ENCODE measurements at places on chromosomes 5 and 9.
A peak's percentile ranks its signal among the peaks of the same experiment; 100 is the strongest.

DNA sequence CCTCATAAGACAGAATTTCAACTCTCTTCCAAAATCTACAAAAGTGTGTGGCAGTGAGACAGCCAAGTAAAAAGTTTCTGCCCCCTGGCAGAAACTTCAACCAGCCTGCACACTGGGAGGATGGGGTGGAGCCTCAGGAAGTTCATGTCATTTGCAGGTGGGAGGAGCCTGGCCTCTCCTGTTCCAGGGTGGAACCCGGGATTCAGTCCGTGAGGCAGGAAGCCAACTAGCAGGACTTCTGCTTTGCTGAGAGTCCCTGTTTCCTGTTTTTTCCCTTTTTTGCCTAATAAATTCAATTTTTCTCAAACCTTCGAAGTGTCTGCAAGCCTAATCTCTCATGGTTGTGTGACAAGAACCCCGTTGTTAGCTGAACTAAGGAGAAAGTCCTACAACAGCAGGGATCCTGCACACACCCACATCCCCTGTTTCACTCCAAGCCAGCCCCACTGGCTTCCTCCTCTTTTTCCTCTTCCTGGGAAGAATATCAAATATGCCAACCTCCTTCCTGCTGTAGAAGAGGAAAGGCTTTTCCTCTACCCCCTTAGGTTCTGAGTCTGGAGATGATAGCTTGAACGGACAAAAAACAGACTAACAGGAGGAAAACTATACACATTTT lies 69.3 kb downstream of the ALDH7A1 start:
- no peak for DNase-seq

- DNase-seq = no peak
Measured at GRCh38 chr5:154849791-154850201, 607 bp downstream of the FAXDC2 start.

- DNase-seq = no peak
Measured at GRCh38 chr5:107861565-107861964, 190.8 kb upstream of the EFNA5 start.

- no peak for DNase-seq
Measured at GRCh38 chr9:82680179-82680935, 382.6 kb downstream of the RASEF start.

- DNase-seq = peak; percentile 51
Measured at GRCh38 chr9:34985311-34985899, 4.1 kb upstream of the DNAJB5 start.

DNA sequence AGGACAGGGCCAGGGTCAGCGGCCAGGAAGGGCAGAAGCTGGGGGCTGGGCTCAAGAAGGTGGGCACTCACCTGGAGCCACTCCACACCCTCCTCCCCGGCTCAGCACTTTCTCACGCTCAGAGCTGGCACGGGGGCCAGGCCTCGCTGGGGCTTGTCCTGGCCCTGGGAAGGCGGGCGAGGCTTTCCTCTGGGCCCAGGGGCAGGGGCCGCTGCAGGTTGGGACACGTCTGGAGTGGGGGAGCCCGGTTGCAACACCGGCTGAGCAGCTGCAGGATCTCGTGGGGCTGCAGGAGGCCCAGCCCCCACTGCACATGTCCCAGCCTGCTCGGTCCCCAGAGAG lies 38.9 kb upstream of the EGFL7 start:
- peak; percentile 29 for DNase-seq

GRCh38 chr9:27572566-27572917 lies 739 bp downstream of the C9orf72 start:
- DNase-seq = no peak

Measured in left hindlimb (tissue), 1 donor.